ENCODE measurements at places on chromosomes 5 and 9. TPM values are rescaled to one million over a fixed set of nuclear protein-coding genes. Genes with fewer than 3 reads are reported as not detected.

CMBL gene
- 53.7 TPM for polyA plus RNA-seq

LNPEP gene
- polyA plus RNA-seq = 0.96 TPM

PCDHB5 gene
- polyA plus RNA-seq = 8.2 TPM

NDST1 gene
- polyA plus RNA-seq = 37.7 TPM

IFNA13 gene
- not detected for polyA plus RNA-seq

SPINK14 gene
- polyA plus RNA-seq = not detected

C7 gene
- 0.08 TPM for polyA plus RNA-seq

PKD2L2 gene
- polyA plus RNA-seq = not detected

FRMD3 gene
- polyA plus RNA-seq = 0.15 TPM

C5orf63 gene
- polyA plus RNA-seq = 0.78 TPM

ENHO gene
- 60.4 TPM for polyA plus RNA-seq

KCNV2 gene
- polyA plus RNA-seq = not detected

SLC36A3 gene
- not detected for polyA plus RNA-seq

ANKS6 gene
- polyA plus RNA-seq = 34.1 TPM

NIPSNAP3A gene
- polyA plus RNA-seq = 4.3 TPM

All from H1 (cell line).